ENCODE measurements at places on chromosomes 12 and 14. TPM values are rescaled to one million over a fixed set of nuclear protein-coding genes. Genes with fewer than 3 reads are reported as not detected.

DNA sequence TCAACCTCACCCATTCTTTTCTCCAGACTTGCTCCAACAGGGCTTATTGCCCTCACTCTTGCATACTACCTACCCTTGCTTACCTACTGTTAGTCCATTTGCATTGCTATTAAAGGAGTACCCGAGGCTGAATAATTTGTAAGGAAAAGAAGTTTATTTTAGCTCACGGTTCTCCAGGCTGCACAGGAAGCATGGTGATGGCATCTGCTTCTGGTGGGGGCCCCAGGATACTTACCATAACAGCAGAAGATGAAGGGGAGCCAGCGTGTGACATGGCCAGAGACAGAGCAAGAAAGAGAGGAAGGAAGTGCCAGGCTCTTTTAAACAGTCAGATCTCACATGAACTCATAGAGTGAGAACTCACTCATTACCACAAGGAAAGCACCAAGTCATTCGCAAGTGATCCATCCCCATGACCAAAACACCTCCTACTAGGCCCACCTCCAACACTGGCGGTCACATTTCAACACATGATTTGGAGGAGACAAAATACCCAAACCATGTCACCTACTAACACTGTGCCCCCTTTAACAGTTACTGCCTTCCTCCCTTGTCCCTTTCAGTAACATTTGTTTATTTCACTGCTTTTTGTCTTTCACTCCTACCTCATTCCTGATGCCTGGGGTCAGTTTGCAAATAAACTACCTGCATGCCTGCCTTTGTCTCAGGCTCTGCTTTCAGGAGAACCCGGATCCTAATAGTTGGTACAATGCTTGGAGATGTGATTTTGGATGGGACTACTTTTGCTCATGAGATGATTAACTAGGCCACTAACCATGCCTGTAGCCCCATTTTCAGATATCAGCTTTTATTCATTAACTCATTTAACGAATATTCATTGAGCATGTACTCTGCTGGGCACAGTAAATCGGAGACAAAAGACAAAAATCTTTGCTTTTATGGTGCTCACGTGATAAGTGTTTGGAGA lies 41.6 kb upstream of the CSRP2 start:
- no peak for DNase-seq

GRCh38 chr12:46556819-46557524 lies 184.4 kb upstream of the SLC38A2 start:
- DNase-seq: peak; percentile 75

DNA sequence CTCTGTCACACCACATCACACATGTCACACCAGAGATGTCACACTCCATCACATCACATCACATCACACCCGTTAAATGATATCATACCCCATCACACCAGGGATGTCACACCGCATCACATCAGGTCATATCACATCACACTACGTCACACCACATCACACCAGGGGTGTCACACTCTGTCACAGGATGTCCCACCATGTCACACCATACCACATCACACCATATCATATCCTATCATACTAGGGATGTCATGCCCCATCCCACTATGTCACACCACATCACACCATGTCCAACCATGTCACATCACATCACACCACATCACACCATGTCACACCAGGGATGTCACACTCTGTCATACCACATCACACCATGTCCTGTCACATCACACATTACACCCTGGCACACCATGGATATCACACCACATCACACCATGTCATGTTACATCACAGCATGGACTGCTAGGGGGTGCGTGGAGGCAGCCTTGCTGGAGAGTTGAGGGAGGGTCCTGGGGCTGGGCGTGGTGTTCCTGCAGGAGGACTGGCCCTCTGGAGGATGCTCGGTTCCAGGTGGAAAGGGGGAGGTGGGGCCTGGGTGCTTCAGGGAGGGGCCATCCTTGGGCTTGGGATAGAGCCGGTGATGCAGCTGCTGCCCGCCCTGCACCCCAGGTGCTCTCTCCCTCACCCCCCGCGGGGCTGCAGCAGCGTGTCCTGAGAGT lies 134.6 kb downstream of the TMEM121 start:
- no peak for DNase-seq

GRCh38 chr12:80472911-80473500 lies 29.0 kb downstream of the PTPRQ start:
- DNase-seq: peak; percentile 58

DNA sequence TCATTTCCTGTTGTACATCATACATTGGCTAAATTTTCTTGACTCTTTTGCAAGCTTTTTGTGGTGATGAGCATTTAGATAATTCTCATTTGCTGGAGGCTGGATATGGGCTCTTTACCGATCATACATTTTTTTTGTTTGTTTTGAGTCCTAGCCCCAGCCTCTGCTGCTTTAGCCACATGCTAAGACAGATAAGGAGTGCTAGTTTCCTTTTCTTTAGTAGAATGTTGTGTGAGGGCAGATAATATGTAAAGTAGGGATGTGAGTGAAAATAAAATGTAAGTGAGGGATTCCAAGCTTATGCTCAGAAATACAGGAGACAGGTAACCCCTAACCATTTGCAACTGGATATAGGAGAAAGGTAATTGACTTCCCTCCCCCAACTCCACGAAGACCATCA lies 405.7 kb downstream of the TRHDE start:
- DNase-seq: no peak

- DNase-seq: no peak
Measured at GRCh38 chr14:23324993-23325392, 3.7 kb downstream of the PABPN1 start.

- no peak for DNase-seq
Measured at GRCh38 chr14:95025218-95025617, 132.1 kb downstream of the DICER1 start.

DNA sequence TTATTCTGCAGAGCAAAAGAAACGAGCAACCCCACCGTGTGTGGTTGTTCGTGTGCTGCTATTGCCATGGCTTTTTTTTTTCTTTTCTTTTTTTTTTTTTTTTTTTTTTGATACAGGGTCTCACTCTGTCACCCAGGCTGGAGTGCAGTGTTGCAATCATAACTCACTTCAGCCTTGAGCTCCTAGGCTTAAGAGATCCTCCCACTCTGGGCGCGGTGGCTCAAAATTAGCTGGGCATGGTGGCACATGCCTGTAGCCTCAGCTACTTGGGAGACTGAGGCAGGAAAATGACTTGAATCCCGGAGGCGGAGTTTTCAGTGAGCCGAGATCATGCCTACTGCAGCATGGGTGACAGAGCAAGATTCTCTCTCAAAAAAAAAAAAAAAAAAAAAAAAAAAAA lies 144.2 kb downstream of the ESR2 start:
- DNase-seq: no peak

- DNase-seq: no peak
Measured at GRCh38 chr12:54166567-54167499, 22.0 kb downstream of the SMUG1 start.

- no peak for DNase-seq
Measured at GRCh38 chr12:12460935-12461922, 101.4 kb downstream of the DUSP16 start.

GRCh38 chr14:22837750-22838538 lies 1.6 kb downstream of the MMP14 start:
- DNase-seq: no peak

The OR9K2 gene
- not detected for total RNA-seq

The PRH2 gene
- not detected for total RNA-seq

The KRT2 gene
- total RNA-seq: not detected

The FBXL14 gene
- total RNA-seq: 6.4 TPM

The KRT77 gene
- not detected for total RNA-seq

The CISTR gene
- not detected for total RNA-seq
